Activated CD4-positive, alpha-beta T cell treated with anti-CD3 and anti-CD28 coated beads, Interleukin-10, Interleukin-2, amounts not matched to agents 100 ng/mL and 50 ng/mL, durations not matched to agents 16 hours and 8 hours (primary cell): ENCODE measurements at places on chromosomes 7 and 10.

- no peak for DNase-seq
Observed at GRCh38 chr7:93914581-93915066, 6.9 kb upstream of the GNG11 start.

- DNase-seq = peak; percentile 71
Observed at GRCh38 chr7:130182990-130183389, 22.2 kb downstream of the TMEM209 start.

DNA sequence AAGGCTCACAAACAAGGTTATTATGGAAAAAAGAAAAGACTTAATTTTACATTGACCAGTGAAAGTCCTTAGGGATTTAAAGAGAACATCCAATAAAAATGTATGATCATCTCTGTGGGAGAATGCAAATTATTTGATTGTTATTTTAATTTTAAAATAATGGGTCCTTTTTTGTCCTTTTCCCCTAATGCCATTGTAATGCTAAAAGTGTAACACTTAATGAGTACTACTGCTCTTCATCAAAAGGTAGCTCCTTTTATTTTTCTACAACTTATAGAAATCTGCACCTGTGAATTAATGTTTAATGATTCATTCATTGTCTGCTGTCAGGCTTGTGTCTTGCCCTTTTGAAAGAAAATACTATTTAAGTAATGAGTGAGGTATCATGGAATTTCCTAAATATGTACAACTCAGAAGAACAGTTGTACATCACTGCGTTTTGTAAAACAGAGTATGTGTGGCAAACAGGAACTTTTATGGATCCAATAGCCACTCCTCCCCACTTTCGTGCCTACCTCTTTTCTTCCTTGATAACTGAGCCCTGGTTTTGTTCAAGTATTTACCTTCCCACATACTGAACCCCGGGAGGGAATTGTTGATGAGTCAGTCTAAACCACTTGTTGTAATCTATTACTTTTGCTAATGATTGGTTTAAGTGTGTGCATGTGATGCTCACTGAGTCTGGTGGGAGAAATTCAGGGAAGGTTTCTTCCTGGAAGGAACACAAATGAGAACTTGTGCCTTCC is 19.9 kb upstream of the TRUB1 start:
- DNase-seq = no peak

DNA sequence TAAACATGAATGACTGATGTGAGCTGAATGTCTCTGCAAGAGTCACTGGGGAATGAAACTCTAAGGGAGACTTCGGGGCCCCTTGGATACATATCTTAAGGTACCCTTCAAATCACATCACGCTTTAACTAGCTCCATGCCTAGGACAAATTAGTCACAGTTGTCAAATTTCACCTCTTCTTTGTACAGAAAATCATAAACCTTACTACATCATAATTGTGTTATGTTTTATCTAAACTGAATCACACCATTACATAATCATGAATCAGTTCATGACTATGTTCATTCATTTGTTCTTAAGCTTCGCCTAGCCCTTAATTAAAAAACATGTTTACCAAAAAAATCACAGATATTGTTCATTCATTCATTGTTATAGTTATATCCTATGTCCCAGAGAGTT is 2.1 kb upstream of the SLC13A1 start:
- no peak for DNase-seq

DNA sequence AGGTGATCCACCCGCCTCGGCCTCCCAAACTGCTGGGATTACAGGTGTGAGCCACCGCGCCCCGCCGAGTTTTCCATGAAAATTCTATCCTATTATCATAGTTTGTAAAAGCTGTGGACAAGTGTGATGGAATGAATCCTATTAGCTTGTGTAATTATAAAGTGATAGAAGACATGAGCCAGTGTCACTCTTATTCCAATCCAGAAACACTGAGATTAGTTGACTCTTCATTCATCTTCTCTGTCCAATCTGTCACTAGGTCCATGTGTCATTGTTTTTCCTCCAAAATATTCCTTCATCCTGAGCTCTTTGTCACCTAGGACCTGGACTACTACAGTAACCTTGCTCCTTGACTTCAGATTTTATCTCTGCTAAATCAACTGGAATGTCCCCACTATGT is 13.5 kb downstream of the FBH1 start:
- DNase-seq = no peak

DNA sequence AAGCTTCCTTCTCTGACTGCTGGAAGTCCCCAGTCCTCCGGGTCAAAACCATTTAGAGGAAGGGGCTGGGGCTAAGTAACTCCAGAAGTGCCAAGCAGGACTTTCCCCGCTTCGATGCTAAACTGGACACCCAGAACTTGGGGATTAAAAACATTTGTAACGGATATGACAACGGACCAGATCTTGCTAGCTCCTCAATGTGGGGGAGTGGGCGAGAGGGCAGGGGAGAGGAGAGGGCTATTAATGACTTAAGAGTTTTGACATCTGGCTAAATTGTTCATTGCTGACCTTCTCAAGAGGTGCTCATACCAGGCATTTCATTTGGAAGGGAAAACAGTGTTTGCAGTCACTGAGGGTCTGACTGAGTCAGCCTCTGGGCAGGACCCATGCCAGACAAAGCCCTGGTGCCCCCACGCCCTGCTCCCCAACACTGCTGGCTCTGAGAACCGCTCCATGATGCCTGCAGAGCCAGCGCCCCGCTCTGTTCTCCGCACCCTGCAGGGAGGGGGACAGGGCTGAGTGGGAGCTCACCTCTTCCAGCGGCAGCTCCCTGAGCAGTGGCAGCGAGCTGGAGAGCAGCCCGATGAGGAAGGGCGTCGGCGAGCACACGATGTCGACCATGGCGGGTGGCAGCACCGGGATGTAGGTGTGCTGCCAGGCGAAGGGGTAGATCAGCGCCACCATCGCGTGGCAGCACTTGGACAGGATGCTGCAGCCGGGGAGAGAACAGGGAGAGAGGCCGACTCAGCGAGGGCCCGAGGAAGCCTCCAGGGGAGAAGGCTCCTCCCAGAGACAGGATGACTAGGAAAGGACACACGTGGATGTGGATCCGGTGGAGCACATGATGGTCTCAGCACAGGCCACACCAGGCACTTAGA is 47.7 kb upstream of the MKRN1 start:
- DNase-seq = no peak

- no peak for DNase-seq
Observed at GRCh38 chr7:49692516-49692915, 80.9 kb upstream of the VWC2 start.

GRCh38 chr7:106283831-106284713 is 711 bp downstream of the NAMPT start:
- DNase-seq = peak; percentile 67

GRCh38 chr10:119310806-119311205 is 103.4 kb downstream of the GRK5 start:
- DNase-seq = no peak

DNA sequence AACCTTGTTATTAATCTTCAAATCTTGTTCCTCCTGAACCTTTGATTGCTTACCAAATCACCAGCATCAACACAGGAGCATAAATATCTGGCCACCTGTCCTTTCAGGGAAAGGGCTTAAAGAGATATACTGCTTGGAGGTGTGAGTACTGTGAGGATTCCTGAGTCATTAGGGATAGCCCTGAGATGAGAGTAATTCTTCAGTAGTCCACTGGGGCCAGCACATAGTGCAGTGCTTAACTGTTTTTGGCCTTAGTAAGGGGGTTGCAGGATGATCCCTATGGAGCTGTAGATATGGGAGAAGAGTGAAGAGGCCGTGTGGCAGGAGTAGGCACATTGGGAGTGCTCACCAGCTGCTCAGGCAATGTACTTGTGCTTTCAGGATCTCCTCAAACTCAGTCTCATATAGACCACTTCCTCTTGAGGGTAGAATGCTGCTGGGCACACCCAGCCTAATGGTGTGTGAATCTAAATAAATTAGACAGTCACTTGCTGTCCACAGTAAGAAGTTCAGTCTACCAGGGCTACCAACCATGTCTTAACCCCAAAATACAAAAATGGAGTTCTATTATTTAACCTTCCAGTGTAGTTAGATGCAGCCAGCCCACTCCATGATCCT is 26.5 kb upstream of the GPR141 start:
- DNase-seq = no peak

GRCh38 chr7:7765422-7765821 is 47.0 kb upstream of the RPA3 start:
- peak; percentile 61 for DNase-seq

GRCh38 chr10:62054408-62054807 is 152.9 kb downstream of the ARID5B start:
- peak; percentile 52 for DNase-seq
